ENCODE measurements at places on chromosomes 2 and 18.

GRCh38 chr18:58695772-58696171 is 24.5 kb downstream of the MALT1 start:
- no peak for DNase-seq

GRCh38 chr18:36419900-36420531 is 122.5 kb downstream of the FHOD3 start:
- no peak for DNase-seq

DNA sequence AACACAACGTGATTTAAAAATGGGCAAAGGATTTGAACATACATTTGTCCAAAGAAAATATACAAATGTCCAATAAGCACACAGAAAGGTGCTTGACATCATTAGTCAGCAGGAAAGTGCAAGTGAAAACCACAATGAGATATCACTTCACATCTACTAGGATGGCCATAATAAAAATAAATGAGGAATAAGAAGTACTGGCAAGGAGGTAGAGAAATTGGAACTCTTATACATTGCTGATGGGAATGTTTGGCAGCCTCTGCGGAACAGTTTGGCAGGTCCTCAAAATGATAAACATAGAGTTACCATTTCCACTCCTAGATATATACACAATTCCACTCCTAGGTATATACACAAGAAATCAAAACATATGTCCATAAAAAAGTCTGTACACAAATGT is 51.0 kb upstream of the PGAP1 start:
- DNase-seq = no peak

DNA sequence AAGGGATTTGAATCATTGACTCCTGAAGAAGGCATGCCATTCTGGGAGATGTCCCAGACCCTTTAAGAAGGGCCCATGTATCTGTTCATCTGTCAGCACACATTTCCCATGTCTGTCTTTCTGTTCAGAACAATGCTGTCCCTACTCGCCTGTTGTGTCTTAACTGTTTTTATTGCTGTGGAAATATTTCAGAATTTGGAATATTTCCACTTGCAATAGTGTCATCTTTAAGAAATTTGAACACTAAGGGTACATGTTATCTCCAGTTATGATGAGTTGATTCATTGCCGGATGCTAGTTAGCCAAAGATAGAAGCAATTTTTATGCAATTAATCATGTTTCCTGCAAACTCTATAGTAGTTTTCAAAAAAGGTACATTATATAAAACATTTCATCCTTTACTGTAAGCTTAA is 36.9 kb upstream of the NT5C1B start:
- DNase-seq = peak; percentile 76

GRCh38 chr2:166081131-166081632 is 46.6 kb downstream of the SCN1A start:
- no peak for DNase-seq

- DNase-seq = no peak
Observed at GRCh38 chr2:20615466-20616241, 35.2 kb downstream of the HS1BP3 start.

Data from fibroblast of skin of left quadriceps (primary cell).